MM.1S (cell line): ENCODE measurements at places on chromosomes 6 and 20.

- no peak for DNase-seq
Measured at GRCh38 chr6:45822246-45822812, 193.3 kb downstream of the CLIC5 start.

DNA sequence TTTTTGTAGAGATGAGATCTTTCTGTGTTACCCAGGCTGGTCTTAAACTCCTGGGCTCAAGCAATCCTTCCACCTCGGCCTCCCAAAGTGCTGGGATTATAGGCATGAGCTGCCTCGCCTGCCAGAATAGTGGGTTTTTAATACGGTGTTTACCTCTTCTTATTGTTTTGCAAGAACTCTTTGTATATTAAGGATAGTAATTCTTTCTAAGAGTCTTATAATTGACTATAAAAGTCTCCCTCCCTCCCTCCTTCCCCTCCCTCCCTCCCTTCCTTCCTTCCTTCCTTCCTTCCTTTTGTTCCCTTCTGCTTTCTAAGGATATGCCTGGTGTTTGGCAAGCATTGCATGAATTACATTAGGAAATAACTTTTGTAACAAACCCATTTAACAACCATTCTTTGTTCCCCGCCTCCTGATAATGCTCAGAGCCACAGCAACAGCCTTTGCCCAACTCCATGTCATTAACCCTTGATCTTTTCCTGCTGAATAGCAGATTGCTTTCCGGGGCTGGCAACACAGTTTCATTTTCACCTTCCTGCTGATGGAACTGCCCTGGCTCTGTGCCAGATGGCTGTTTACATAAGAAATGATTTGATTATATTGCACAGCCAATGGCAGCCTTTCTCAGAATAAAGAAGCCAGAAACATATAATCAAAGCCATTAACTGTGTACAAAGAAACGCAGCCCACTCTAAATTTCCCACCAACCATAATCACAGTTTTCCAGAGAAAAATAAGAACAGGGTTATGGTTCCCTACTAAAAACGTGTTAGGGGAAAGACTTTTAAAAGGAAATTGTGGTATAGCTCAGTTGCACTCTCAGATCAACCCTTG lies 143.7 kb upstream of the PTPN1 start:
- DNase-seq: peak; percentile 52

DNA sequence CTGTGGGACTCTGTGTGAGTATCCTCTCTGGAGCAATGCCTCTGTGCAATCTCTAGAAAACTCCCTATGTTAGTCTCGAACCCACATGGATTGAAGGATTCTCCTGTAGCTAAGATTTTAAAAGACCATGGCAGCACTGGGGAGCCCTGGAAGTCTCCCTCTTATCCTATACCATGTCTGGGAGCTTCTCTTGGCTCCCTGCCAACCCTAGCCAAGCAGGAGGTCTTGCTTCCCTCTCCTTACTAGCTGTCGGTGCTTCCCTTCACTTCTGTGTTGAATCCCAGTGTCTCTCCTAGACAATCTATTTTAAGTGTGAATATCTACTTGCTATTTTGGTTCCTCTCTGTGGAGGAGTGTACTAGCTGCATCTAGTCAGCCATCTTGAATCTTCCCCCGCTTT lies 118.8 kb upstream of the NRN1 start:
- no peak for DNase-seq

DNA sequence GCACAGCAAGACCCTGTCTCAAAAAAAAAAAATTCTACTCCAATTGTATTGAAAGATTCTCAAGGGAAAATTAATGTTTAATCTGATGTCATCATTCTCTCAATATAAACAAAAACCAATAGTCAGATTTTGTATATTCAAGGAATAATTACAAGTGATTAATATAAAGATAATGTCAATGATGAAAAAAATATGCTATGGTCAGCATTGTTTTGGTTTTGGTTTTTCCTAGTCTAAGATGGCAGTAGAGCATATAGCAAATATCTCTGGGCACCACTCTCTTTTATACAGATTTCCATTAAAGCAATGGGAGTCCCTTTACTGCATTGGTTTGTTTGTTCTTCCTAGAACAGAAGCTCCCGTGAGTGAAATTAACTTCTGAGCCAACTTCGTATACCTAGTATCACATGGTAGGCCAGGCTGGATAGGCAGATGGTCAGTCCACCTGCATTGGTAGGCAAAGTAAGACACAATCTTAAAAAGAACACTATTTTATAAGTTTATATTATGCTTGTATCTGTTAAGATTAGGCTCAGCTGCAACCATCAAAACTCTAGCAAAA lies 523.8 kb upstream of the JARID2 start:
- no peak for DNase-seq

- DNase-seq: no peak
Measured at GRCh38 chr20:44282192-44282591, 28.8 kb downstream of the FITM2 start.
